Activated T-helper 1 cell treated with anti-CD3 and anti-CD28 coated beads, Interleukin-2, amount 50 U/mL, for 16 hours (primary cell): ENCODE measurements at places on chromosomes 5 and 9.

GRCh38 chr5:107874795-107875194 is 204.1 kb upstream of the EFNA5 start:
- DNase-seq: no peak

DNA sequence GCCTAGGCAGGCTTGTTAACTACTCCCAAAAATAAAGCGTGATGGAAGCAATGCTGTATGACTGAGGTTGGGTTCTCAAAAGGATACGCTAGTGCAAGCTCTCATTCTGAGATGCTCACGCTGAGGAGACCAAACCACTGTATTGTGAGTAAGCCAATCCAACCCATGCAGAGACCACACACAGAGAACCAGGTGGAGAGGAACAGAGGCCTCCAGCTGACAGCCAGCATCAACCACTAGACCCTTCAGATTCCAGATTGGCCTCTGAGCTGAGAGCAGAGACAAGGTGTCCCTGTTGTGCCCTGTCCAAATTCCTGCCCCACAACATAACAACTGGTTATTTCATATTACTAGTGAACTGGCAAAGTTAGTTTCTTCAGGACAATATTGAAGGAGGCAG is 4.5 kb downstream of the TSTD2 start:
- DNase-seq: no peak

DNA sequence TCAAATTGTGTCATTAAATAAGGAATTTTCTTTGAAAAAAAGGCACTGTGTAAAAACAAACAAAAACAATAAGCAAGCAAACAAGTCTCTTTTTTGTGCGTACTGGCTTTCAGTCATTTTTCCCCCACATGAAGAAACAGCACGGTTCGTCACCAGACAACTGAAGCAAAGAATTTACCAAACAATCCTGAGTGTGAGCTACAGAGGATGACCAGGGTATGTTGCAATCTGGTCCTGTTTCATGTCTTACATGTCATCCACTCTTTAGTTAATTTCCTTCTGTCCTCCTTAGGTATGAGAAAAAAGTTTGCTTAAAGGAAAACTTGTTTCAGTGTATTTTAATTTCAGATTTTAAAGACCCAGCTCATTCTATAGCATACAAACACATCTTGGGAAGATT is 1080.7 kb upstream of the NUDT12 start:
- no peak for DNase-seq

GRCh38 chr9:35605351-35606137 is 482 bp downstream of the TESK1 start:
- DNase-seq: no peak
